ENCODE measurements at places on chromosomes 1 and 21. TPM values are rescaled to one million over a fixed set of nuclear protein-coding genes. Genes with fewer than 3 reads are reported as not detected.

Gene RYR2
- 3.8 TPM for polyA plus RNA-seq

Gene LAX1
- not detected for polyA plus RNA-seq

Gene ACOT11
- polyA plus RNA-seq, result not detected

Gene UQCRHL
- polyA plus RNA-seq, result 3.9 TPM

Gene MAP3K21
- polyA plus RNA-seq, result 3.7 TPM

Gene TTLL7
- 88.1 TPM for polyA plus RNA-seq

Gene CNST
- 26.3 TPM for polyA plus RNA-seq

Gene MMP23B
- polyA plus RNA-seq, result 4.3 TPM

Gene CADM3
- polyA plus RNA-seq, result 91.2 TPM
